NCI-H524 treated with DMSO at 0.1 percent for 48 hours (cell line): ENCODE measurements at places on chromosomes 2 and 18.
A peak's percentile ranks its signal among the peaks of the same experiment; 100 is the strongest.

DNA sequence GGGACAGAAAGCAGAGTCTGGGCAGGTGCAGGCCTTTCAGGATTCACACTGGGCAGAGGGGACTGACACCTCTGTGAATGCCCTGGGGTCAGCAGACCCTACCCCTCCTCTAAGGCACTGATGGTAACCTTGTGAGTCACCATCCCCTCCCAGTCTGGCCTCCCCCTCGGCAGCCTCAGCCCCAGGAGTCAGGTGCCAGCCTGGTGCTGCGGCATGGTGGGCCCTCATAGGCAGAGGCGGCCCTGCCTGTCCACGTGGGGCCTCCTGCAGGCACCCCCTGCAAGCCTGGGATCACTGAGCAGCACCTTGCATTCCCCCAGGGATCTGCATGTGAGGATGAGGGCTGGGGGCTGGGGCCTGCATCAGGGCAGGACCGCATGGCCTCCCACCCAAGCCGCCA lies 4.8 kb upstream of the GPR17 start:
- DNase-seq = no peak

DNA sequence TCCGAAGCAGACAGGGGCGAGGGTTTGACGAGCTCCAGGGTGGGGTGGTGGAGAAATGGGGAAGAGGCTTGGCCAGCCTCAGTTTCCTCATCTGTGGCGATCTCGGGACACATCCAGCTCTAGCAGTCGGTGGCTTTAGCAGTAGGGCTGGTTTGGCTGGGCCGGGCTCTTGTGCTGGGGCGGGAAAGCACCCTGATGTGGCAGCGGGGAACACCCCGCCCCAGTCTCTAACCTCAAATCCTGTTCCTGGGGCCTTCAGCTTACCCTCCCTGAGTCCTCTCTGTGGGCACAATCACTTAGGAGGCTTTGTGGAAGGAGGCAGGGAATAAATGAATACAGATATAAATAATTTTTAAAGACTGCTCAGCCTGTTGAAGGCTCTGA lies 26.5 kb upstream of the MCFD2 start:
- no peak for DNase-seq

DNA sequence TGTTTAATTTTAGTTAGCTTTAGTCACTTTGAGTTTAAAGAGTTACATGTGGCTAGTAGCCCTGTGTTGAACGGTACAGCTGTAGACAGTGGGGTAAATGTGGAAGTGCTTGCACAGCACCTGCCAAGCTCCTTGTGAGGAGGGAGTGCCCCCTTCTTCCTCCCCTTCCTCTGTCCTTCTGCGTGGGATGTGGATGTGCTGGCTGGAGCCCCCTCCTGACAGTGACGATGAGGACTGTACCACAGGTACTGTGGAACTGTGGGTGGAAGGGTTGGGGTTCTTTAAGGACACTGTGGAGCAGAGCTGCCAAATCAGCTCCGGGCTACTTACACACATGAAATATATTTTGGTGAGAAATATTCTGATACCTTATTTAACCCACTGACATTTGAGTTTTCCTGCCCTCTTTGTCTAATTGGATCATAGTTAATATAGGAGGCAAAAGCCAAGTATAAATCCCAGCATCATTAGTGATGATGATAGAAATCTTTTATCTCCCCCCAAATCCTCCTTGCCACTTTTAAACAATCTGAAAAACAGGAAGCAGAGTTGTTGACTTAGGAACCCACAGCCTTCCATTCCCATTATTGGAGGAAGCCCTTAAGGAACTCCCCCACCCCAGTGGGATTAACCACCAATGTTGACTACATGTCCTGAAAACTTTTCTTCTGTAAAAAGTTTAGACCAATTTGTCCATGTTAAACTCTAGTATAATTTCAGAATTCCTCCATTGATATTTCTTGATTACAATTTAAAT lies 181.3 kb downstream of the PTPRM start:
- DNase-seq = no peak

DNA sequence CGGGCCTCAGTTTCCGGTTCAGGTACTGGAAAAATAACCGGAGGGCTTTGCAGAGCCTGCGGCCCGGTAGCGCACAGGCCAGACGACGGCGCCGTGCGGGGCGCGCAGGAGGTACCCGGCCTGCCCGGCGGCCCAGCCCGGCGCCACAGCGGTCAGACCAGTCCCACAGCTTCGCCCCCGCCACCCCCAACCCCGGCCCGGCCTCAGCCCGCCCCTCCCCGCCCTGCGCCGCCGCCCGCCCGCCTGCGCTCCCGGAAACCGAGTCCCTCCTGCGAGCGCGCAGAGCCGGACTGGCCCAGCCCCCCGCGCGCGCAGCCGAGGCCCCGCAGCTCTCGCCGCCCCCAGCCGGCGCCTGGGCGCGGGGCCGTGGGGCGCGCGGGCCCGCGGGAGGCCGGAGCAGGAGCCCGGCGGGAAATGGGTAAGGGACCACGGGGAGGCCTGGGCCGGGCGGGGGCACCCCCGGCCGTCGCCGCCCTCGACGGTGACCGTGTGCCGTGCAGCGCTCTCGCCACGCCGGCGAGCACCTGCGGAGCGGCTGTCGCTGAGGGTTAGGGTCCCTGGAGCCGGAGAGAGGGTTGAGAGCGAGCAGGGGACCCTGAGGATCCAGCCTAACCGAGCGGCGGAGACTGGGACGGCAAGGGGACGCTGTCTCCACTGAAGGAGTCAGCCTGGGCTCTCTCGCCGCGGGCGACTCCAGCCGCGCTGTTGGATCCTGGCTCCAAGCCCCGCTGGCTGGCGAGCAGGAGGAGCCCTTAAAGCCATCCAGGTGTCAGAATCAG lies 16.5 kb upstream of the PSD4 start:
- DNase-seq = no peak

DNA sequence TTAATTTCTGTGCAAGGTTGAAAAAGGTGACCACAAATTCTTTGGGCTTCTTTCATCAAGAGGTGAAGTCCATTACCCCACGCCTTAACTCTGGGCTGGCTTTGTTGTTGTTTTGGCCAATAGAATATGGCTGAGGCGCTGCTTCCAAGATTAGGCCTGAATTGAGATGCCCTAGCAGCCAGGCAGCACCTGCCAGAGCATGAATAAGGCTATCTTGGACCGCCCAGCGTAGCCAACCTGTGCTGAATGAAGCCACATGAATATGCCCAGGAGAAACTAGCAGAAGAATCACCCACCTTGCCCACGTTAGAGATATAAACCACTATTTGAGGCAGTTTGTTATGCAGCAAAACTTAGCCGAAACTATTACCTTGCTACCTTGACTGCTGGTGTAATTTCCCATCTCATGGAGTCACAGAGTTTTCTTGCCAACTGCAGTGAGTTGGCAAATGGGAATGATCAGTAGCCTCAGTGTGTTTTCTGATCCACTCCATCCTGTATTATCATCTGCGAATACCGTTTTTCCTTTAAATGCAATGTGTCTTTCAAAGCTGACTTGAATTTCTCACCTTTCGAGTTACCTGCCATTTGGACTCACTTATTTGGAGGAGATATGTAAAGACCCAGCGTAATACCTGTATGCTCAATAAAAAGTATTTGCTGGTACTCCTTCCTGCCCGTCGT lies 679 bp downstream of the TSGA10 start:
- no peak for DNase-seq

- DNase-seq = no peak
Observed at GRCh38 chr2:118568700-118569099, 278.7 kb downstream of the EN1 start.

DNA sequence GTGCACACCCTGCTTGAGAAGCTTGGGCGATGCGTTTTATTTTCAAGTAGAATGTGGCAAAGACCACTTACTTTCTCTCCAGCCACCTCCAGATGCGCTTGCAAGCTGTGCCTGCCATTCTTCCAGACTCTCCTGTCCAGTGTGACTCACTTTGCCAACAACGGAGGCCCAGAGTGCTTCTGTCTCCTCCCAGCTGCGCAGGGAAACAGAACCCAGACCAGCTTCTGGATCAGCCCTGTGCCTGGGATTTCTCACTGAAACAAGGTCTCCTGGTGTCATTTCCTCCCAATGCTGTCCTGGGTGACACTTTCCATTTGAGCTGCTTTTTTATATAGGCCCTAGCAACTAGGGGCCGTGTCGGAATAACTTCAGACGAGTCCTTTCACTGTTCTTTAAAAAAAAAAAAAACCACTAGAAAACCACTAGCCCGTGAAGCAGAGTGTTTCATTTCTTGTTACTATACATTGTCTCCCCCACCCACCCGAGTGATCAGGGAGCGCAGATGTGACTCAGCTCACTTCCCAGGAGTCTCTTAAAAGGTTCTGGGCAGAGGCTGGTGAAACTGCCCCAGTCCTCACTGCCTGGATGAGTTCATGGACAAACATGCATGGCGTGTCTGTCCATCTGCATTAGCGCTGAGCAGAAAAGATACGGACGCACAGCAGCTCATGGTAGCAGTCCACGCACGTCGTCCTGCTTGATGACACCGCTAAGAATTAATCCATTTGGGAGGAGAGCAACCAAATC lies 25.3 kb upstream of the RPL31 start:
- DNase-seq = no peak

DNA sequence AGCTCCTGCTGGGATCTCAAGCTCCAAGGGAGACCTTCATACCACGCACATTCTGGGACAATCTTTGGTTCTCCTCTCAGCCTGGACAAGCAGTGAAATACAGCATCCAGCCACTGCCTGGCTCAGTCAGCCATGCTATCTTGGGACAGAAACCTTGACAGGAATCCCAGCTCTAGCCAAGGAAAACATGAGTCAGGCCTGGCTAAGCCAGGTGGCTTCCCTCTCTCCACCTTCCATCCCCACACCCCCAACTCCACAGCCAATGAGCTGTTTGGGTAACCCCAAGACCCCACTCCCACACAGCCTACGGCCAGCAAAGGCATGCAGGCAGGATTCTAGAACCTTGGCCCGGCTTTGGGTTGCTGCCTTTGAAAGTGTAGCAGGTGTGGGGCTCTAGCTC lies 64.9 kb downstream of the MCFD2 start:
- DNase-seq = no peak

GRCh38 chr18:9673296-9674251 lies 34.5 kb upstream of the RAB31 start:
- peak; percentile 31 for DNase-seq

- no peak for DNase-seq
Observed at GRCh38 chr2:61178603-61179545, 16.9 kb downstream of the C2orf74 start.

- peak; percentile 38 for DNase-seq
Observed at GRCh38 chr2:113756355-113757137, at the start of gene SLC35F5. Gene SLC35F5 (minus strand): TSS chr2:113756642. CDS start chr2:113756409, 233 bp downstream.
